ENCODE measurements at places on chromosomes 6 and 20.

DNA sequence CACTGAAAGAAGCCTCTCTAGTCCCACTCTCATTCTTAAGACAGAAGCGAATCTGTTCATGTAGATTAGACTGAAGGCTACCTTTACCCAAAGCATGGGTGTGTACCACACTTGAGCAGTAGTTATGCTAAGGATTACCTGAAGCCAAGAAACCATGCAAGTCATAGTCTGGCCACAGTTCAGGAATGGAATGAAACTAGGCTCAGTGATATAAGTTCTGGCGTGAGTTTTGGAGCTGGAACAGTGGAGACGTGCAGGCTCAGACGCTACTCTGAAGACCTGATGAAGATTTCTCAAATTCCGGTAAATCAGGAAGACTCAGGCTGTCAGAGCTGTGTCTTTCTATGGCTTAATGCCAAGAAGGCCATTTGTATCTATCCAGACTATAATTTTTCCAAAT is 219.9 kb downstream of the HDGFL1 start:
- no peak for DNase-seq

GRCh38 chr6:108531332-108531731 is 29.4 kb upstream of the FOXO3 start:
- no peak for DNase-seq

GRCh38 chr20:13898012-13898612 is 92.3 kb downstream of the SEL1L2 start:
- no peak for DNase-seq

- peak; percentile 62 for DNase-seq
These were observed 23.0 kb upstream of the GTSF1L start for GRCh38 chr20:43749734-43750294.

GRCh38 chr20:46722450-46722849 is 13.0 kb downstream of the SLC2A10 start:
- DNase-seq, result no peak

GRCh38 chr20:18702736-18703135 is 110.8 kb upstream of the SCP2D1 start:
- no peak for DNase-seq

DNA sequence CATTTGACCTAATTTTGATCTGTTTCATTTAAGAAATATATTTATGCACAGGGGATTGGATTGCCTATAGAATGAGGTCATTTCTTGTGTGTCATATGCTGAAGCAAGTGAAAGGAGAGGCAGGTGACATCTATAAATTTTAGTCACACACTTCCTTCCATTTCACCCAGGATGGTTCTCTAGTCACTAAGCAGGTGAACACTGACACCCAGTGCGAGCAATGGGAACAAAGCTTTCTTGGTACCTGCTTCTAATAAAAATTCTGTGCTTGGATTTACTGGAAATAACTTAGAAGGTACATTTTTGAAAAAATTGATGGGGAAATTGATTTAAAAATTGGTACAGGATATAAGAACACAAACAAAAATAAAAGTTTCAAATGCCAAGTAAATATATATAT is 66.9 kb upstream of the MC3R start:
- no peak for DNase-seq

DNA sequence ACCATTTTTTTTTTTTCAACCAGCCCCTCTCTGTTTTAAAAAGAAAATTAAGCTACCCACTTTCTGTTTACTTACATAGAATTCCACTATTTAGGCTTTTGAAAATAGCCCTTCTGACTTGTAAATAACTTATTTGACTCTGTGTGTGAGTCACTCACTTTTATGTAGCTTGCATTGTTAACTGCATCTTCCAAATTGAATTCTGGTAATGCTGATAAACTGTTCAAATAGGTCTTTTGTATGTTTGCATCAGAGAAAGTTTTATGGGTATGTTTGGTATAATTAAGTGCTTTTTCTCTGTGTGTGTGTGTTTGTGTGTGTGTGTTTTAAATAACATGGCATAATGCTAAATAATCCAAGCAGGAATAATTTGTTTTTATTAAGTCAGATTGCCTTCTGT is 360.1 kb downstream of the PLCB1 start:
- no peak for DNase-seq

DNA sequence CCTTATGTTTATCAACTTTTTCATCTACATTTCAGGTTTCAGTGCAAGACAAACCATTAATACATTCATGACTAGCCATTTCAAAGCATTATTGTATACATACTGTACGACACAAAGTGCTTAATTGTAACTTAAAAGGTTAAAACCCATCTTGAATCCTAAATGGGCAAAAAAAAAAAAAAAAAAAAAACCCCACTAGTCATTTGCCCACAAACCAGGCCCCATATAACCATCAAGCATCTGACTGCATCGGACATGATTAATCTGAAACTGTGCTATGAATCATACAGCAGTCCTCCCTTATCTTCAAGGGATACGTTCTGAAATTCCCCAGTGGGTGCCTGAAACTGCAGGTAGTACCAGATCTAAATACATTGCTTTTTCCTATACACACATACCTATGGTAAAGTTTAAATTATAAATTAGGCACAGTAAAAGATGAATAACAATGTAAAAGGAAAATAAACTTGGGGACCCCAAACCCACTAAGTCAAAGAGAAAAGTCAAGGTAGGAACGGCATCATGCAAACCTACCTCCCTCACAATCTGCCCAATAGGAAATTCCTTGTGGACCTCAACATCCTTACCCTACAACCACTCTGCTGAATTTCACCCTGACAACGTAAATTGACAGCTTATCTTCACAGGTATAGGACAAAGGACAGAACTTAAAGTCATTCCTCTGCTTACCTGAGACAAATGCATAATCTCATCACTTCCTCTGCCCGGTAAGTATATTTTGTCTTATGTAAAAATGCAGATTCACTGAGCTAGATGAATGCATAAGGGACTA is 14.3 kb downstream of the B4GALT5 start:
- no peak for DNase-seq

DNA sequence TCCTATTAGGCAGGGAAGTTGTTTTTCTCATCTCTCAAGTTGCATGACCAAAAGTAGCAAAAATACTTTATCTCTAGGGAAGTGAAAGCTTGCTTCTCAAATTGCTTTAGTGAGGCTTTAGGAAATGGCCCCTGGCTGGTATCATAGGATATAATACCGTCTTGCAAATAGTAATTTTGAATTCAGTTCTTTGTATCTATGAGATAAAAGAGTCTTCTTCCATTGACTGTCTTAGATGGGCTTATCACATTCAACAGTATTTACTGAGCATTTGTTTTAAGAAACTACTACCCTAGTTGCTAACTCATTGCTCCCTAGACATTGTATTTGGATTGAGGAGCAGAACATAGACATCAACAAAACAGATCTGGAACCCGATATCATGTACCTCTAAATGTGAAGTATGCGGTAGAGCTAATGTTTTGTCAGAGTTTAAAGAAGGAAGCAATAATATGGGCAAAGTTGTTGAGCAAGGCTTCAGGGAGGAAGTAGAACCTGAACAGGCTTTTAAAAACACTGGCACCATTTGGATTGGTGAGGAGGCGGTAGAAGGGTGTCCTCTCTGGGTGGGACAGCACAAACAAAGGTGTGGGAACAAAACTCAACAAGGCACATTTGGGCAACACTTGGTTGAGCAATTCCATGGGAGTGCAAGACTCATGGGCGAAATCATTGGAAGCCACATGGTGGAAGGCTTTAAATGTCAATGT is 101.5 kb downstream of the SGK1 start:
- DNase-seq, result no peak

DNA sequence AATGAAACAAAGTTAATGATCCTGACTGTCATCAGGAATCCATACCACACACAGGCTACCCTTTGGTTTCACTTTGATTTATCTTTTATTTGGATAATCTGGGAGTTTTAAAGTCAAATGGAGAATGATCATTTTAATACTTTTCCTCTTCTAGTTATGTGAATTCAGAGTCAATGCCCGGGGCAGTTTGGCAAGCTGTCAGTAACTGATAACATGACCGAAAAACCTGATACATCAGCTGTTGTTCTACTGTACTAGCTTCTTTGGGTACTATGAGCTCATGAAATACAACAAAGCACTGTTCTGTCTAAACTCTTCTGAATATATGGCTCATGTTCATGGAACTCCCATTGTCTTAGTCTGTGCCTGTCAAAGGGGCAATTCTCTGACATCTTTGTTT is 30.2 kb downstream of the KLHL31 start:
- no peak for DNase-seq

- no peak for DNase-seq
These were observed 21.5 kb downstream of the MAFB start for GRCh38 chr20:40667503-40667902.

GRCh38 chr6:36361071-36361470 is 24.4 kb upstream of the BNIP5 start:
- DNase-seq, result no peak

DNA sequence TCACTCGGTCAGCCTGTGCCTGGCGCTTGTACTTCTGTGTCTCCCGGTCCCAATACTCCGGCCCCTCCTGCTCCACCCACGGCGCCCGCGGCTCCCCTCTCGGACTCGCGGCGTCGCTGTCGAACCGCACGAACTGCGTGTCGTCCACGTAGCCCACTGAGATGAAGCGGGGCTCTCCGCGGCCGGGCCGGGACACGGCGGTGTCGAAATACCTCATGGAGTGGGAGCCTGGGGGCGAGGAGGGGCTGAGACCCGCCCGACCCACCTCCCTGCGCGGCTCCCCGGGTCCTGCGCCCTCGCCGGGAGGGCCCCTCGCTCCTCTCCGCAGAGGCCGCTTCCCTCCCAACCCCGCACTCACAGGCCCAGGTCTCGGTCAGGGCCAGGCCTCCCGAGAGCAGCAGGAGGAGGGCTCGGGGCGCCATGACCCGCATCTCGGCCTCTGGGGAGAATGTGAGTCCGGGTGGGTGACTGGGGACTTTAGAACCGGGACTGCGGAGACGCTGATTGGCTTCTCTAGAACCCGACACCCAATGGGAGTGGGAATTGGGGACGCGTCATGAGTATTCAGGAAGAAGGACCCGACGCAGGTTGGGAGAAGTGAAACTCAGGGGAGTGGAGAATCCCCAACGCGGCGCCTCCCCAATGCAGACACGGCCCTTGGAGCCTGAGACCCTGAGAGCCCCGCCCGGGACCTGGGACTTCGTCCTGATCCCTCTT is at the start of gene HLA-C:
Gene HLA-C (minus strand): TSS at position 452 of the 717 bp plus-strand sequence. CDS start 21 bp downstream, at position 431.
- peak; percentile 85 for DNase-seq

DNA sequence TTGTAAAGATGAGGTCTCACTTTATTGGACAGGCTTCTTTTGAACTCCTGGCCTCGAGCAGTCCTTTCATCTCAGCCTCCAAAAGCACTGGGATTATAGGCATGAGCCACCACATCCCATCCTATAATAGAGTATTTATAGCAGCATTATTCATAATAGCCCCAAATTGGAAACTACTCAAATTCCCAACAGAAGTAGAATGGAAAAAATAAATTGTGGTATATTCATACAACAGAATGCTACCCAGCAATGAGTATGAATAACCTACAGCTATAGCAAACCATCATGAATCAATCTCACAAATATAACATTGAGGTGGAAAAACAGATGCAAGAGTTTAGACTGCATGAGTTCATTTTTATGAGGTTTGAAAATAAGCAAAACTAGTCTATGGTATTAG is 84.8 kb upstream of the BTBD3 start:
- DNase-seq, result no peak

- no peak for DNase-seq
These were observed 230.1 kb upstream of the MOCS1 start for GRCh38 chr6:40164345-40164755.

DNA sequence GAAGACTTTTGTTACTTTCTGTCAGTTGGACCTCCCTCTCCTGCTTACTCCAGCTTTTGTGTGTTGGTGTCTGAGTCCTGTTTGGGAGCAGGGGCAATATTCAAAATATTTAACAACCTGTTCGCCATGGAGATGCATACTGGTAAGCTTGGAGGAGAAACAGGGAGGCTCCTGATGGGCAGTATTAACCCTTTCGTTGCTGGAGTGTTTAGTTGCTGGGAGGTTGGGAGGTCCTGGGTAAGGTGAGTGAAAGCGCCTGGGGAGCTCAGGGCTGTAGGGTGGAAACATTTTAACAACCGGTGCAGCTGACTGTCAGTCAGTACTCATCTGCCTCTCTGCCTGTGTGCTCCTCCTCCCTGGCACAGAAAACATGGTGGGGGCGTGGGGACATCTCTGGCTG is 4.2 kb downstream of the TULP1 start:
- no peak for DNase-seq

GRCh38 chr6:165686596-165687365 is 23.7 kb upstream of the PDE10A start:
- DNase-seq, result no peak

- DNase-seq, result no peak
These were observed 231.7 kb downstream of the TAF4 start for GRCh38 chr20:61833807-61834610.

DNA sequence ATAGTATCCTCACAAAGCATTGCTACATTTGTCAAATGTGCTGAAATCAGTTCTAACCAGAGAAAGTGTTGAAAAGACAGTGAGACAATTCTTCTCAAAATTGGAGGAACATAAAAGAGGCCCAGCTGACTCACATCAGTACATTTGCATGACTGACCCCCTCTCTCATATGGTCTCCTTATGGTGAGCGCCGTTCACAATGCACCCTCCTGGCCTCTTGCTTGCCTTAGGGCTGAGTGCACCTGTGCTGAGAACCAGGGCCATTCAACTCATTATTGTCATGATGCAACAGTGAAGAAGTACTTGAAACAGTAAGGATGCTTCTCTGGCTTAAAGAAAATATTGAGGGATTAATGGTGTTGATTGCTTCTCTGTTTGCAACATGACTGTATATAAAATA is 375.2 kb upstream of the AGPAT4 start:
- DNase-seq, result no peak

DNA sequence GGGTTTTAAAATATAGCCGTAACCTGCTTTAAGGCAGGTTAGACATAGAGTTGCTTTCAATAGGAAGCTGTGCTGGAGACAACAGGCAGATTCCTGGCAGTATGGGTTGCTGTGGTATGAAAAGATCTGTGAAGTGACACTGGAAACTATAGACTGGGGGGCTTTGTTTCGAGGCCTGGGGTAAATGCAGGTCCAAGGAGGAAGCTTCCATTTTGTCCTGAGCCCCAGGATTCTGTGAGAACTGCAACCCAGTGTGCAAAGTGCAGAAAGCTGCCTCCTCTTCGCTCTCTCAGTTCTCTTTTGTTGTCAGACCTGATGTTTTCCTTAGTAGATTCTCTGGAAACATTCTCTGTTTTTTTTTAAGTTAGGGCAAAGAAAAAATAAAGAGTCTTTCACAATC is 86.9 kb downstream of the LYRM4 start:
- DNase-seq, result no peak

GRCh38 chr6:10552270-10552810 is 31.2 kb downstream of the GCNT2 start:
- no peak for DNase-seq
